Heart right ventricle (tissue), 16 donors: ENCODE measurements at places on chromosomes 6 and 20. TPM values are rescaled to one million over a fixed set of nuclear protein-coding genes. Genes with fewer than 3 reads are reported as not detected.

TMEM14A gene
- 8.9 TPM for polyA plus RNA-seq

HSD17B8 gene
- polyA plus RNA-seq: 15.1 TPM

RAB44 gene
- polyA plus RNA-seq: 0.15 TPM

DNA sequence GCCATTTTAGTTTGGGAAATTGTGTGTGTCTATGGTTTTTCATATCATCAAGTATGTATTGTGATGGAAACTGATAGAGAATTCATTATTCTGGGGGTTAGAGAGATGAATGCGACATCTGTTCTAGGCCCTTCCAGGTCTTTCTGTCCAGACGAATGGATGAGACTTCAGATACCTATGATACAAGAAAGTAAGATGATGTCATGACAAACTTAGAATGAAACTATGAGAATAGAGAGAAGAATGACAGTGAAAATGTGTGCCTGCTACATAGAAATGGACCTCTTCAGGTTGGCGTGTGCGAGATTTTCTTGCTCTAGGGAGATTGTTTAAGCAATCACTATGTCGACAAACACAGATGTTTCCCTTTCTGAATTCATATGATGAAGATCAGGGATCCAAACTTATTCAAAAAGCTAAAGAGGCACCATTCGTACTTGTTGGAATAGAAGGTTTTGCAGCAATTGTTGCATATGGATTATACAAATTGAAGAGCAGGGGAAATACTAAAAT is 76.1 kb downstream of the SCAND1 start:
- DNase-seq: no peak

DNA sequence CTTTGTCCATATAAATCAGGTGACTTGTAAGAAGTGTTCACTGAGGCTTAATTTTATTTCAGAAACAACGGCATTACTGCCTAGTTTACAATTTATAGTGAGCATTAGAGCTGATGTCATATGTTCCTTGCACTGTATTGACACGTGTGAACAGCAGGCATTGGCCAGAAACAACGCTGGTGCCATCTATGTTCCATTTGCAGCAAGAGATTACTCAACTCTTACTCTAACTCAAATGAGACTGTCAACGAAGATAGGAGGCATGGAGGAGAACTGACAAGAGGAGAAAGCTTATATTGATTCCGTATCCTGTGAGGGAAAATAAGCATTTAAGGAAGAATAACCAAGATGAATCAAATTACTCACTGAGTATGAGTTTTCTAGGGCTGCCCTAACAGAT is 48.4 kb downstream of the MTFR2 start:
- no peak for DNase-seq

GRCh38 chr6:54053881-54054391 is 57.3 kb upstream of the MLIP start:
- no peak for DNase-seq

DNA sequence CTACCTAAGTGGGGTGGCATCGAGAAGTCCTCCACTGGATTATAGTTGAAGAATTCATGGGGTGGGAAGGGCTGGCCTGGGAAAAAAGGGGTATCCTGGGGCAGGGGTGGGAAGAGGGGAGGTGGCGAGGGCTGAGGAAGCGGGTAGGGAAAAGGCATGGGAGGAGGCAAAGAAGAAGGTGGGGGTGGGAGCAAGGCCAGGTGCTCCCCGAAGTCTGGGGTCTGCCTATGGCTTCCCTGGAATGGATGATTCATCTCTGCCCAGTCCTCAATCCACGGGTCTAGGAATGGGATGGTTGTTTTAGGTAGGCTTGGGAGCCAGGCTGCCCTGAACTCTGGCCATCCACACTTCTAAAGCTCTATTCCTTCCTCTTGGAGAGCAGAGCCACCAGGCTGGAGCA is 4.4 kb downstream of the PCED1A start:
- no peak for DNase-seq

DNA sequence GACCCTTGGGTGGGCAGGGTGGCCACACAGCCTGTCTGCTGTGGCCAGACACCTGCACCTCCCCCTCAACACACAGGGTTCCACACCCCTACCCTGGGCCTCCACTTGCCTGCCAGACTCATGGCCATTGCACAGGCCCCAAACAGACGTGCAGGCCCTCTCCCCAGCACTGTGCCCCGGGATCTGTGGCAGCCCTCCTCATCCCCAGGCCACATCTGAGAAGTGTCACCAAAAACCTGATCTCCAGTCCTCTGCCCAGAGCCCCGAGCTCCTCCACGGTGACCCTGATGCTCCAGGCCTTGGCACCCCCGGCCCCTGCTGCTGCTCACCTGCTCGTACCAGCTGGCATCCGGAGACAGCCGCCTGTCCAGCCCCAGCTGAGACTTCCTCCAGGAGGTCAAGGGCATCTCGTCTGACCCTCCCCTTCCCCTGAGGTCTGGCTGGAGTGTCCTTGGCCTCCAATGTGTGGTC is 160.1 kb downstream of the DLL1 start:
- no peak for DNase-seq
